ENCODE measurements at places on chromosomes 1 and 21. TPM values are rescaled to one million over a fixed set of nuclear protein-coding genes. Genes with fewer than 3 reads are reported as not detected.

The KANK4 gene
- total RNA-seq = not detected

The VSIG8 gene
- total RNA-seq = not detected

The CDA gene
- total RNA-seq = not detected

The UCK2 gene
- 90.3 TPM for total RNA-seq

DNA sequence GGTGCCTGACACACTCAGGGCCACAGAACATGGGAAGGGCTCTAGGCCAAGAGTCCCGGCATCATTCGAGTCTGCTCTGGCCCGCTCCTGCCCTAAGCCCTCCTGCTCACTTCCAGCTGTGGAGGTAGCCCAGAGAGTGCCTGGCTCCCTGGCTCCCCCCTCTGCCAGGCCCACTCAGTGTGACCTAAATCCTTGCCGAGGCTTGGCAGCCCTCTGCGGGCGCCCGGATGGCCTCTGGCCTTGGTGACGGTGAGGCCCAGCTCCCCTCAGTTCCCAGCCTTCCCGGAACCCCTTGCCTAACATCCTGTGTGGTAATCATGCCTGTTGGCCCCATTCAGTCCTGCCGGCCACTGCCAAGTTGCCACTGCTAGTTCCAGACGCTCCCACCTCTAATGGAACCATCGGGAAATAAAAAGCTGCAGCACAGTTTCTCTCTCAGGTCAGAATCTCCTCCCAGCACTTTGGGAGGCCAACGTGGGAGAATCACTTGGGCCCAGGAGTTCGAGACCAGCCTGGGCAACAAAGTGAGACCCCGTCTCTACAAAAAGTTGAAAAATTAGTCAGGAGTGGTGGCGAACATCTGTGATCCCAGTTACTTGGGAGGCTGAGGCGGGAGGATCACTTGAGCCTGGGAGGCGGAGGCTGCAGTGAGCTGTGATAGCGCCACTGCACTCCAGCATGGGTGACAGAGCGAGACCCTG, 1.2 kb upstream of the H6PD start:
- DNase-seq = no peak

- DNase-seq = no peak
These were observed 19.8 kb upstream of the PTP4A2 start for GRCh38 chr1:31957701-31958674.

- DNase-seq = no peak
These were observed 582 bp downstream of the SLC37A1 start for GRCh38 chr21:42513985-42514882.

DNA sequence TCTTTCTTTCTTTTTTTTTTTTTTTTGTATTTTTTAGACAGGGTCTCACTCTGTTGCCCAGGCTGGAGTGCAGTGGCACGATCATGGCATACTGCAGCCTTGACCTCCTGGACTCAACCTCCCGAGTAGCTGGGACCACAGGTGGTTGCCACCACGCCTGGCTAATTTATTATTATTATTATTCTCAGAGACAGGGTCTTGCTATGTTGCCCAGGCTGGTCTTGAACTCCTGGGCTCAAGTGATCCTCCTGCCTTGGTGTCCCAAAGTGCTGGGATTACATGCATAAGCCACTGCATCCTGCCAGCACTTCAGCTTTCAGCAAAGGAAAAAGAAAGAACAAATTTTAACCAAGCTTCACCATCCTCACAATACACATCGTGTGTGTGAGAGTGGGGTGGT, 97.9 kb upstream of the SERBP1 start:
- DNase-seq = no peak

DNA sequence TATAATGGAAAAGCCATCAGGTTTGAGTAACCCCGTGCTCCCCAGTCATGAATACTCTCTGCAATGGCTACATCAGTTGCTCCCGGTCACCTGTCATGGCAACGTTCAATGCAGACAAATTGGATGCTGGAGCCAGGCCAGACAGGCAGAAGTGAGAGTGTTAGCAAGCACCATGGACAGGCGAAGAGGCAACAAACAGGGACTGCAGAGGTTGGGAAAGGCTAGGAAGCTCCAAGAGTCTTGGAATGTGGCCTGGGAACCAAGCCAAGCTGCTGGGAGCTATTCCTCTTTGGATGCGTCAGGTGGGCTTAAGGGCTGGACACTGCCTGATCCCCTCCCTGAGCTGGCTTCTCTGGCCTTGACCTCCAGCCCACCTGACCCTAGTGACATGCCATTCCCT, 102.9 kb downstream of the ACTL8 start:
- no peak for DNase-seq

GRCh38 chr1:226649780-226650179, 89.3 kb downstream of the ITPKB start:
- peak; percentile 45 for DNase-seq

GRCh38 chr1:206903687-206904086, 6.4 kb downstream of the IL24 start:
- DNase-seq = peak; percentile 57

DNA sequence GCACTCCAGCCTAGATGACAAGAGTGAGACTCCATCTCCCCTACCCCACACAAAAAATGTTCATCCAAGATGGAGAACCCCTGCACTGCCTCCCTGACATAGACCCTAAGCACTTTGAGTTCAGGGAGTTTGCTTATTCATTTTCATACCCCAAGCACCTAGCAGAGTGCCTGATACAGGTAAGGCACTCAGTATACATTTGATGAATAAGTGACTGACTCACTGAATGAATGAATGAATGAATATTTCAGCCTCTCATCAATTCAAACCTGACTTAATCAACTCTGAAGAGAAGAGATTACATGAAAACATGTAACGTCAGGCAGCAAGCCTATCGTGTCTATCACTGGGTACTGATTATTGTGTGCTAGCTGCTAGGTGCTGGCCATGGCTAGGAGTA, 121.3 kb upstream of the GADD45A start:
- no peak for DNase-seq

DNA sequence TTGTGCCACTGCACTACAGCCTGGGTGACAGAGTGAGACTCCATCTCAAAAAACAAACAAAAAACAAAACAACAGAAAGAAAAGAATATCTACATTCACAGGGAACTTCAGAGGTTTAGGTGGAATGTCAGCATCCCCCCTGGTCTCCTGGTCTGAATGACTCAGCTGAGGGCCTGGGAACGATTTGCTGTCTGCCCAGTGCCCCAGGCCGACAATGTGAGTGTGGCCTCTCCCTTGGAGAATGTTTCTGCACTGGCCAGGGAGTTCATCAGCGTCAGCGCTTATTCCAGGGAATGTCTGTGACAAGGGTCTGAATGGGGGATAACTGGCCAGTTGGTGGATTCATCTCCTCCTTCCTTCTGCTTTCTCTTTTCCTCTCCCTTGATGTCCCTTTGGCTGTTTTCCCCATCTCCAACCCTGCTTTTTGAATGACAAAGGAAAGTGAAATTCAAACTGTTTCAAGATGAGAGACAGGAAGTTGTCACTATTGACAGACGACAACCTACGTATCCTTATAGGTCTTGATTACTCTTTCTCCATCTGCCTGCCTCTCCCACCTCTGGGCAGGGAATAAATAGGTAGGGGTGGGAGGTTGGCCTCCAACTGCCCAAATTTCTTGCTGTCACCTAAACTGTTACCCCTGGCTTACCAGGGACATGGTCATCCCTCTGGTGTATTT, 213.1 kb downstream of the HHAT start:
- DNase-seq = no peak

GRCh38 chr1:51973587-51974474, 16.7 kb downstream of the RAB3B start:
- DNase-seq = peak; percentile 96

DNA sequence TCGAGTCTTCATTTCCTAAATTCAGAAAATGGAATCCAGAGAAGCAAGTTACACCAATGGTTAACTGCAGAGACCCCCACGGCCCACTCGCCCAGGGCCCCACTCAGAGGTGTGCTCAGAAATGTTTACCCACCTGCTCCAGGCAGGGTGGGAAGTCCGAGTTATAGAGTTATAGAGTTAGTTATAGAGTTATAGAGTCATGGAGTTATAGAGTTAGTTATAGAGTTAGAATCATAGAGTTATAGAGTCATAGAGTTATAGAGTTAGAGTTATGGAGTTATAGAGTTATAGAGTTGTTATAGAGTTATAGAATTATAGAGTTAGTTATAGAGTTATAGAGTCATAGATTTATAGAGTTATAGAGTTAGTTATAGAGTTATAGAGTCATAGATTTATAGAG, 31.7 kb downstream of the UBASH3A start:
- no peak for DNase-seq

GRCh38 chr1:54199151-54199764, 572 bp downstream of the CYB5RL start:
- DNase-seq = no peak

GRCh38 chr1:2320006-2320405, 71.3 kb downstream of the MORN1 start:
- DNase-seq = no peak

DNA sequence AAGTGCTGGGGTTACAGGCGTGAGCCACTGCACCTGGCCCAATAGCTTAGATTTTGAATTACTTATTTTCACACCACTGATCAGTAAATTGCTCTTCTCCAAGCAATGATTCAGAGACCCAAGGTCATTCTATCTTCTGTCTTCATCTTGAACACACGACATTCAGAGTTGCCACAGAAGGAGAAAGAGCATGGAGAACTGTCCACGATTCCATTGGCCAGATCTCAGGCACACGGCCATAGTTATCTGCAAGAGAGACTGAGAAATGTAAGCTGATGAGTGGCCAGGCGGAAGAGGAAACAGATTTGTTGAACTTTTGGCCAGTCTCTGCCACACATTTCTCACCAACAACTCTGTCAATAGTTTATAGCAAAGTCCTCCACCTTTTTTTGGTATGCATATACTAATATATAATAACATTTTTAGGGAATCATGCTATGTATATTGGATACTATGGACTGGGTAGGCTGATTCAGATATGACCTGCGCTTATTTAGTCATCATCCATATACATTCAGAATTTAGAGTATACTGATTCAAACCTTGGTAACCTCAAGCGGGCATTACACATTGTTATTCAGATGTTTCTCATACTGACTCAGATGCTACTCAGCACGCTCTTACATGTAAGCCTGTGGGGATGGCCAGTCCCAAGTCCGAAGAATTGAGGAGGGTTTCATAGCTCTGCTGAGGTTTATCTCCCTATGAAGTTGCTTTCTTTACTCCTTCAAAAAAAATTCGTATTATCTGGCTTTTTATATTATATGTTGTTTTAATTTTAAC, 25.5 kb upstream of the CAP1 start:
- no peak for DNase-seq

DNA sequence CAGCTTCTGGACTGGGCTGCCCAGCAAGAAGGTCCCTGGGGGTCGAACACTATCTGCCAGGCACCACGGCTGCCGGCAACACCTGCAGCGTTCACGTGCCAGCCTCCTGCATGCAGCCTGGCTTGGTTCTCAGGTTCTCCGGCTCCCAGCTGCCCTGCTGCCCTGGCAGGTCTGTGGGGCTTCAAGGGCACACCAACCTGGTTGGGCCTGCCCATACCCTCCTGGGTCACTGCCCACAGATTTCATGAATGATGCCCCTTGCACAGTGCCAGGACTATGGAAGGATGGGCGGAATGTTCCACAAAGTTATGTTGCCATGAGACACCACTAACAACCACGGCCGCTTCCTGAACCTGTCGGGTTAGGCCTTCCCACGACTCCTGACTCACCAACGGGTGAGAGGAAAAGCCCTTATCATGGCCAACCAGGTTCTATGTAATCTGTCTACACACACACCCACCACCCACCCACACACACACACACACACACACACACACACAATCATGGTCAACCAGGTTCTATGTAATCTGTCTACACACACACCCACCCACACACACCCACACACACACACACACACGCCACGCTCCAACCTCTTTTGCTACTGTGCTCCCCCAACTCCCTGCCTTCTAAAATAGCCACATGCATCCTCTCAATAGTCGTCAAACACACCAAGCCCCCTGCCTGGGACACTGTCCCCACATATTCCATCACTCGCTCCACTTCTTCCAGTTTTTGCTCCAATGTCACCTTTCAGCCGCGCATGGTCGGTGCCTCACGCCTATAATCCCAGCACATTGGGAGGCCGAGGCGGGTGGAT, 32.2 kb downstream of the HSPG2 start:
- DNase-seq = no peak

GRCh38 chr21:35134309-35134708, 85.2 kb upstream of the RUNX1 start:
- DNase-seq = no peak

DNA sequence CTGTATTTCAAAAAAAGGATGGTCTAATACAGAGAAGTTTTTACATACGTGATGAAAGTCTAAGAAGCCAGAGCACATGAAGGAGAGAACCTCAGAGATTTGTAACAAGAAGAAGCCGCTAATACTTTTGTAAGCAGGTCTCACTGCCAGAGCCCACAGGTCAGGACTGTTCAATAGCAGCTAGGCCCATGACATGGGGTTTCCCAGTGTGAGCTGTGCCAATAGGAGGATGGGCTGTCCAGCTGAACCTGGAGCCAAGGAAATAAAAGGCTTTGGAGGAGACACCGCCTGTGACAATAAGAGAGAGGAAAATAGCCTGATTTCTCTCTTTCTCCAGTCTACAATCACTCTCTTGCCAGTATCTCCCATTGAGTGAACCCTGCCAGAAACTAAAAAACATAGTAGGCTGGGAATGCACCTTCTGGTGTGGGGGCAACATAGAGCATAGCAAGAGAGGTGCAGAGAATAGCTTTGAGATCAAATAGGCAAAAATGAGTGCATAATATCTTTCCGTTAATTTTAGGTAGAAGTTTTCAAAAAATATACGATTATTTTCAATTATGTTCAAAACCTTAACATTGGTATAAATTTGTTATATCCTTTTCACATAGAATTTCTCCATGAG, 360.3 kb downstream of the NEGR1 start:
- no peak for DNase-seq

DNA sequence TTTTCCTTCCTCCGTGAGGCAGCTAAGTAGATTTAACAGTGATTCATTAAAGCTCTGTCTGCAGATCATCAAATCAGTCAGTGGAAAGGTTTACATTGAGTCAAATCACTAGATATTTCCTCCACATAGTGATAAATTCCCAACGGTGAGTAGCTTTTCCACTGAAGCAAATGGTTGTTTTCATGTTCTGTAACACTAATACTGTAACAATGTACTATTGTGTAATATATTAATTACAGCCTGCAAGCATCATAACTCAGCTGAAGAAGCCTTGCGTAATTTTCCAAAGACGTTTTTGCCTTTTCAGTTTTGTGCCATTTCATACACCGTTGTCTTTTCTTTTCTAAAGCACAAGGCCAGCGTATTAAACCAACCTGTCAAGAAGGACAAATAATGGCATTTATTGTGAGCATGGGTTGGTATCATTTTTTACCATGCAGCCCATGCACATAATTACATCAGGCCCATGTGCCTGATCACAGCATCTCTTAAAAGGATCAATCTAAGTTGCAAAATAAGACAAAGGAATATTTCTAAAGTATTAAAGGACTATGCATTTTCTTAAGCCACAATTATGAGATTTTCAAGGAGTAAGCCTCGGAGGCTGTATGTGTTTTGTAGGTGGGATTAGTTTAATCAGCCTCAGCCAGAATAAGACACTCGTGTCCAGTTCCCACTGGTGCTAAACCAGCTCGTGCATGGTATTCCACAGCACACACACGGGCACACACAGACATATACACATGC, 16.7 kb upstream of the PDE9A start:
- DNase-seq = no peak

All from SK-MEL-5 (cell line).